WERI-Rb-1 (cell line): ENCODE measurements at places on chromosomes 16 and 17.
A peak's percentile ranks its signal among the peaks of the same experiment; 100 is the strongest.

GRCh38 chr16:57809276-57810196 lies 7.2 kb upstream of the KIFC3 start:
- peak; percentile 37 for DNase-seq

- DNase-seq = peak; percentile 95
These were observed at the start of gene CLTC for GRCh38 chr17:59619298-59620063. Gene CLTC, plus strand, starts transcription at chr17:59619895. Its CDS starts 237 bp downstream, at chr17:59620132.

- no peak for DNase-seq
These were observed 133.9 kb downstream of the PARN start for GRCh38 chr16:14496047-14496770.

DNA sequence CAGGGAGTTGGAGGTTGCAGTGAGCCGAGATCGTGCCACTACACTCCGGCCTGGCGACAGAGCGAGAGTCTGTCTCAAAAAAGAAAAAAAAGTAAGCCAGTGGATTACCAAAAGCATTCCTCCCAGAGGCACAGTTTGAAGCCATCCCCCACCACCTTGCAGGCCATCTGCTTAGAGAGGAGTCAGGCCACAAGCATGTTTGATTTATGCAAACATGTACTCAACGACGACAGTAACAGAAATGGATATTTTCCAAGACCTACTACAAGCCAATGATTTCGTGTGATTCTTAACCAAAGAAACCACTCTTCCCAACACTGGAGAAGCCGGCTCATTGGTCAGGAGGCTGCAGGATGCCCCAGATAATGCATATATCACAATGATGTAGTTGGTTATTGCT lies 34.8 kb downstream of the MYH13 start:
- DNase-seq = peak; percentile 17

DNA sequence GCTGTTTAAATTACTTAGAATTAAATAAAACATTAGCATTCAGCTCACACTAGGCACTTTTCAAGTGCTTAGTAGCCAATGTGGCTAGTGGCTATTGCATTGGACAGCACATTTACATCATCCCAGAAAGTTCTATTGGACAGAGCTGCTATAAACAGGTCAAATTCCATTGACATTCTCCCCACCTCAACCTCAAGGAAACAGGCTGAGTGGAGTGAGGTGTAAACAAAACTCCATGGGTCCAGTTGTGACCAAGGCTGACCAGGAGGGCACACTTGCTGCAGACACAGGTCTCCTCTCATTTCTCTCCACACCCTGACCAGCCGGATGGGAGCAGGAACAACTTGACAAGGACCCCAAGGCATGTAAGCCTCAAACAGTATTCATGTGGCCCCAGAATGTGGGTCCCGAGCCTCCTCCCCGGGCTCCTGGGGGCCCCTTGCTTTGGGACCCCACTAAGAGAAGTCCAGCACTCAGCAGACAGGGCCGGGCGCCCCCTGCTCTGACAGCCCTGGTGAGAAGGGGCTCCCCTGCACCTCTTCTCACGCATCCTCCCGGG lies 488 bp downstream of the C17orf113 start:
- no peak for DNase-seq

- no peak for DNase-seq
These were observed 36.4 kb downstream of the METRNL start for GRCh38 chr17:83115832-83116231.

GRCh38 chr17:39173080-39173479 lies 7.1 kb upstream of the ARL5C start:
- no peak for DNase-seq

- DNase-seq = no peak
These were observed 31.6 kb downstream of the TSC2 start for GRCh38 chr16:2079311-2079800.

- peak; percentile 58 for DNase-seq
These were observed 14.7 kb upstream of the PLLP start for GRCh38 chr16:57299009-57299718.
